ENCODE measurements at places on chromosomes 7 and 10. TPM values are rescaled to one million over a fixed set of nuclear protein-coding genes. Genes with fewer than 3 reads are reported as not detected.

The HDAC9 gene
- 117 TPM for total RNA-seq

- no peak for DNase-seq
Observed at GRCh38 chr10:97365761-97366351, 31.3 kb upstream of the FRAT2 start.

The EBF3 gene
- 0.82 TPM for total RNA-seq

- DNase-seq: no peak
Observed at GRCh38 chr10:119483839-119484238, 58.7 kb downstream of the RGS10 start.

The EXOC4 gene
- total RNA-seq: 286 TPM

- no peak for DNase-seq
Observed at GRCh38 chr7:133796782-133797745, 330.1 kb upstream of the LRGUK start.

DNA sequence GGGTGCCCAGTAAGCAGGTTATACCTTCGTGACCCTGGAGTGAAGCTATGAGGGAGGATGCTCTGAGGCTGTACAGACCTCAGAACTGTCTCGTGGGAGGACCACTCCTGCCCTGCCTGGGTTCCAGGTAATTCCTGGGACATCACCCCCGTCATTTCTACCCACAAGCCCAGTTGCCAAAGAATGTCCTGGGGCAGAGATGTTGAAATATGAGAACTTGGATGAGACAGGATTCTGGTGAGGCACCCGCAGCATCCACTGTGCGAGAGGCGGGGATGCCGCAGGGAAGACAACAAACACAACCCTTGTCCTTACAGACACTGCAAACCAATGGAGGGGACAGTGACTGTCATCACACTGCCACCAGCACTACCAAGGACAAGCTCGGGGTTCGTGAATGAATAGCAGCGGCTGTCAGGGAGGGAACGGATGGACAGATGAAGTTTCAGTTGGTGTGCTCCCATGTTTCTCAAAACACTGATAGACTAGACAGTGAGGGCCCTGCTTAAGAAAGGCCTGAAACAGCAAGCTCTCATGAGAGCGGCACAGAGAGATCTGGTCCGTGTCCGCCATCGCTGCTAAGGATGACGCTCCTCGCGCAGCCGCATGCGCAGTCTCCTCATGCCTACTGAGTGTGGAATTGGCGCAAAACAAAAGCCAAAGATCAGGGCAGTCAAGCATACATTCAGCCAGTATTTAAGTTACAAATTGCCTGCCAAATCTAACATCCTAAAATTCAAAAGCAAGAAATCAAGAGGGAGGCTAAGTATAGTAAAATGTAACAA is 82.0 kb upstream of the RHEB start:
- no peak for DNase-seq

DNA sequence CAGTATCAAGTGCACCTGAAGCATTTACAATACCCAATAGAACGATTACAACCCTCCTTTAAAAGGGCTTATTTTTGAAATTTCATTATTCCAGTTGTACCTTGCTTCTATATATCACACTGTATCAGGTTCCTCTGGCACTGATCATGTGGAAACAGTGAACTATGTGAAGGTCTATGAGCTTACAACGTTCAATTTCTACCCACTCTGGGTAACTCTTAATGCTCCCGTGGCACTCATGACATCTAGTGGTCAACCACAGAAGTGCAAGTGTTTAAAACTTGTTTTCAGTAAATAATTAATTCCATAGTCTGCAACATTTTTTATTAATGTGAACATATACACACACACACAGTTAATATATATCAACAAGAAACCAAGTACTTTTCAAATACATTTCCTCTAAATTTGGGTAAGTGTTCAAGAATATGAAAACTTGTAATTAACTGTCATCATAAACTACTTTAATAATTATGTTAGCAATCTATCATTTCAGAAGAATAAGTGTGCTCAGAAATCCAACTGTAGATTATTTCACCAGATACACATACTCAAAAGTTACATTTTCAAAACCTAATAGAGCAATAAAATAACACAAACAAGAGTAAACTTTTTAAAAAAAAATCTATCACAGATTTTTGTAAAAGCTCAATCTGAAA is 61.0 kb downstream of the MPP7 start:
- peak; percentile 6 for DNase-seq
